ENCODE measurements at places on chromosomes 6 and 20.

GRCh38 chr6:103356531-103356930 lies 1503.2 kb downstream of the HACE1 start:
- no peak for DNase-seq

GRCh38 chr6:33683051-33683571 lies 28.4 kb downstream of the UQCC2 start:
- no peak for DNase-seq

GRCh38 chr6:94735270-94735669 lies 842.1 kb upstream of the MANEA start:
- DNase-seq: no peak

DNA sequence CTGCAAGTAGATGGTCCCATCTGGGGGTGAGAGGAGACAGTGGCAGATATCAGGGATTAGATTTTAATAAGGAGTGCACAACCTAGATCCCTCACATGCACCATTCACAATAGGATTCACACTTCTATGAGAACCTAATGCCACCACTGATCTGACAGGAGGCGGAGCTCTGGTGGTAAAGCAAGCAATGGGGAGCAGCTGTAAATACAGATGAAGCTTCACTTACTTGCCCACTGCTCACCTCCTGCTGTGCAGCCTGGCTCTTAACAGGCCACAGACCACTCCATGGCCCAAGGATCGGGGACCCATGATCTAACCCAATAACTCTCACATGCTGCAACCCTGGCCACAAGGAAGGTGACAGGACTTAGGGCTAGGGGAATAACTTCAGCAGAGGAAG lies 75.4 kb downstream of the ZNF133 start:
- no peak for DNase-seq

- DNase-seq: no peak
Measured at GRCh38 chr6:3571250-3571681, 114.4 kb upstream of the SLC22A23 start.

- no peak for DNase-seq
Measured at GRCh38 chr6:56716229-56716628, 73.5 kb upstream of the DST start.

DNA sequence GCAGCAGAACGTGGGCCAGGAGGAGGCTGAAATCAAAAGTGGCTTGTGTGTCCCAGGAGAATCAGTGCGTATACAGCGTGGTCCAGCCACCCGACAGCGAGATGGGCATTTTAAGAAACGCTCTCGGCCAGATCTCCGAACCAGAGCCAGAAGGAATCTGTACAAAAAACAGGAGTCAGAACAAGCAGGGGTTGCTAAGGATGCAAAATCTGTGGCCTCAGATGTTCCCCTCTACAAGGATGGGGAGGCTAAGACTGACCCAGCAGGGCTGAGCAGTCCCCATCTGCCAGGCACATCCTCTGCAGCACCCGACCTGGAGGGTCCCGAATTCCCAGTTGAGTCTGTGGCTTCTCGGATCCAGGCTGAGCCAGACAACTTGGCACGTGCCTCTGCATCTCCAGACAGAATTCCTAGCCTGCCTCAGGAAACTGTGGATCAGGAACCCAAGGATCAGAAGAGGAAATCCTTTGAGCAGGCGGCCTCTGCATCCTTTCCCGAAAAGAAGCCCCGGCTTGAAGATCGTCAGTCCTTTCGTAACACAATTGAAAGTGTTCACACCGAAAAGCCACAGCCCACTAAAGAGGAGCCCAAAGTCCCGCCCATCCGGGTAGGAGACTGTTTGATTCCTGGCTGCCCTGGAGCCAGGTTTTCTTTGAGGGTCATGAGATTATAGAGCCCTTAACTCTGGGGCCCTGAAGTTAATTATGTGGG lies 75.3 kb downstream of the ASXL1 start:
- DNase-seq: no peak

GRCh38 chr6:98920904-98921431 lies 26.8 kb downstream of the FBXL4 start:
- no peak for DNase-seq

Measured in right renal cortex interstitium (tissue), 3 donors.